ENCODE measurements at places on chromosomes 5 and 9.

- no peak for DNase-seq
Measured at GRCh38 chr9:105662184-105663104, at the start of gene TAL2. TSS of gene TAL2 (plus strand) at chr9:105662457. CDS start at chr9:105662497, 40 bp downstream.

DNA sequence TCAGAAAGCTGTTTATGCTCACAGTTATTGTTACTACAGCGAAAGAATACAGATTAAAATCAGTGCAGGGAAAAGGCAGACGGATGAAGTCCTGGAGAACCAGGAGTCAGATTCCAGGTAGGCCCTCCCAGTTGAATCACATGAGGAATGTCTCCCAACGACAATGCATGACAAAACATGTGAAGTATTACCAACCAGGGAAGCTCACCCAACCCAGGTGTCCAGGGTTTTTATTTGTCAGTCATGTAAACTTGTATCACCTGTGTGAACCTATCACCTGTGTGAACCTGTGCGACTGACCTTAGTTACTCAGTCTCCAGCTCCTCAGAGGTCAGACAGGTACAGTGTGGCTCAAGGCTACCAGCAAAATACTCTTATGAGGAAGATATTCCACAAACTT lies 63.9 kb downstream of the KIAA1958 start:
- DNase-seq = no peak

DNA sequence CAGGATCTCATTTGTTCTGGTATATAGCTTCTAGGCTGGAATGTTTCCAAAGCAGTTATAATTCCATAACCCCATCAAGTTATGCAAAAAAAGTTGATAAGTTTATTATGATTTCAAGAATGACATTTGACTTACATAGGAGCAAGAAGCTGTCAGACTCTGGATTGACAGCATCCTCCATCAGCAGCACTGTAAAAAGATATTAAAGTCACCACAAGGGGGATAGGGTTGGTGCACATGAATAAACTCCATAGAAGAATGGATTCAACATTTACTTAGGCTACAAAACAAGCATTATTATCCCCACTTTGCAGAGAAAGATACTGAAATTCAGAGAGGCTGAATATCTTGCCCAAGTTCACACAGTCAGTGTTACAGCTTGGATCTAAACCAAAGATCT lies 208.9 kb upstream of the SLC30A5 start:
- peak; percentile 69 for DNase-seq

- DNase-seq = no peak
Measured at GRCh38 chr9:30020161-30020560, 2364.3 kb upstream of the ACO1 start.

GRCh38 chr5:177964471-177964870 lies 31.6 kb downstream of the PROP1 start:
- DNase-seq = no peak

- peak; percentile 69 for DNase-seq
Measured at GRCh38 chr5:168404365-168404764, 81.9 kb upstream of the RARS1 start.

DNA sequence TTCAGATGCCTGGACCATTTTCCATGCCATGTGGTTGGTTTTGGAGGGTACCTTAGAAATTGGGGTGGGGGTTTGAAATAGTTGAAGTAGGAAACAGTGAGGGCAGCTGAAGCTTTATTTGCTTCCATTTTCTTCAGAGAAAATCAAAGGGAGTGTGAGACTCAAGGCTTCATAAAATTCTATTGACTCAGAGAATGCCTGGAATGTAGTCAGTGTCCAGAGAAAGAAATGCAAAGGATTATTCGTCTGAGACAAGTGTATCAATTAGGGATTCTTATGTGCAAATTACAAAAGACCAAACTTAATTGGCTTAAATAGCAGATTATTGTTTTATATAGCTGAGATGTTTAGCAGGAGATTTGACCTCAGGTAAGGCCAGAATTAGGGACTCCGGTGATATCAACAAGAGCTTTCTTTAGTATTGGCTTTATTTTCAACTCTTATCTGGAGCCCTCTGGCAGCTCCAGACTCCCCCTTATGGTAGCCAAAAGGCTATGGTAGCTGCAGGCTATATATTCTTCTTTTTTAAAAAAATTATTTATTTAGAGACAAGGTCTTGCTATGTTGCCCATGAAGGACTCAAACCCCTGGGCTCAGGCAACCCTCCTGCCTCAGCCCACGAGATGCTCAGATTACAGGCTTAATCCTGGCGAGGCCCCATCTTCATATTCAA lies 38.9 kb downstream of the PTTG1 start:
- no peak for DNase-seq

DNA sequence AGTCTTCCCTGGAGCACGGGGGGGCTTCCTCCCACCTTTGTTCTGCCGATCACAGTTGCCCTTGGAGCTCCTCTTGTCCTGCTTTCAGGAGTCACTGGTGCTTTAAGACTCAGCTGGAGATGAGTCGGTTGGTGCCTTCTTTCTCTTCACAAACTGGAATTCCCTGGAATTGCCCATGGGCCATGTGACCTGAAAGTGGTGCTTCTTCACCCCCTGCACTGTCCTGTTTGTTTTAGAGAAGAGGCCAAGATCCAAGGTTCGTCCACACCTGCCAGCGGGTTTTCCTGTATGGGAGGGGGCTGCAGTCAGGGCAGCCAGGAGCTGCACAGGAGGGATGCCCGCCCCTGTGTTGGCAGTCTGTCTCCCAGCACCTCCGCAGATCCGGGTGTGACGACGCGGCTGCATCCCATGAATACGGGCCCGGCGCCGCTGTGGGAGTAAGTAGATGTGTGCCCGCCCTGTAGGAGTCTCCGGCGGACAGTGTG lies 9.5 kb upstream of the MRPS2 start:
- DNase-seq = no peak

GRCh38 chr5:11252075-11252474 lies 491.0 kb upstream of the DAP start:
- no peak for DNase-seq

DNA sequence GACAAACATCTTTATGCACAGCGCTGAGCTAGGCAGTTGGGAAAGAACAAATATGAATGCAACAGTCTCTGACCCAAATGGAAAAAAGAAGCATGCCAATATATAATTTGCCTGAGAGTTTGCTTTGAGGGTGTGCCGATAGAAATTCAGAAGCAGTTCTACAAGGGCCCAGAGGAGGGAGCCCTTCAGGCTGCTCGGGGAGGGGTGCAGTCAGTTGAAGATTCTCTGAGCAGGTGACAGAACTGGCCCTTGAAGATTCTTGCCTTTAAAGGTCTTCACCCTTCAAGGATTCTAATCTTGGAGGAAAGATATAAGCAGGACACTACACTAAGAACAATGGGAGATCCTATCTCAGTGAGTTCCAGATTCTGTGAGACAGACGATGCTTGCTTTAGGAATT lies 3.7 kb upstream of the PAPPA start:
- DNase-seq = peak; percentile 24

- DNase-seq = no peak
Measured at GRCh38 chr9:11103525-11103924, 490.7 kb upstream of the PTPRD start.

- no peak for DNase-seq
Measured at GRCh38 chr5:34930870-34931269, 1.5 kb downstream of the DNAJC21 start.

GRCh38 chr9:134434894-134435506 lies 108.7 kb downstream of the RXRA start:
- peak; percentile 97 for DNase-seq

DNA sequence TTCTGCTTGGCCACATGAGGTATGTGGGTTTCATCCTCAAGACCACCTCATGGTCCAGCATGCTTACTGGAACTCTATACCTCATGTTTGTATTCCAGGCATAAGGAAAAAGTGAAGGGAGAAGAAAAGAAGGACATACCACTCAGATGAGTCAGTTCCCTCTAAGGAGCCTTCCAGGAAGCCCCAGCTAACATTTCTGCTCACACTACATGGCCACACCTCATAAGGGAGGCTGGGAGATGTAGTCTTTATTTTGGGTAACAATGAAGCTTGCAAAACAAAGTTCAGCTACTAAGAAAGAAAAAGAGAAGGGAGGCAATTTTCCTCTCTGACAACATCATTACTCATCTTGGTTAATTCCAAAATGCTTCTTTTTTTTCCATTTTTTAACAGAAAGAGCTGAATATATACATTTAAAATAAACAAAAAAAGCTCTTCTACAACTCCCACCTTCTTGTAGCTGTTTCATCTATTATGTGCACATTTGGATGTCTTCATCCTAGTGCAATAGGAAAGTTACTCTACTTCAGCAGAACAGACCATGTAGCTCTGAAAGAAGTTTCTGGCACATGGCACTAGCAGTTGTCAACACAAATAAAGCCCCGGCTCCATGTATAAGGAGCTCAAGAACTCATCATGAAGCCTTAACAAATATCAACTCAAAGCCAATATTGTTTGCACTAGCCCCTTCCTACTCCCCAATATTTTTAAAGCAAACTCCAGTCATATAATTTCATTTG lies 123.6 kb upstream of the CCDC112 start:
- DNase-seq = no peak

DNA sequence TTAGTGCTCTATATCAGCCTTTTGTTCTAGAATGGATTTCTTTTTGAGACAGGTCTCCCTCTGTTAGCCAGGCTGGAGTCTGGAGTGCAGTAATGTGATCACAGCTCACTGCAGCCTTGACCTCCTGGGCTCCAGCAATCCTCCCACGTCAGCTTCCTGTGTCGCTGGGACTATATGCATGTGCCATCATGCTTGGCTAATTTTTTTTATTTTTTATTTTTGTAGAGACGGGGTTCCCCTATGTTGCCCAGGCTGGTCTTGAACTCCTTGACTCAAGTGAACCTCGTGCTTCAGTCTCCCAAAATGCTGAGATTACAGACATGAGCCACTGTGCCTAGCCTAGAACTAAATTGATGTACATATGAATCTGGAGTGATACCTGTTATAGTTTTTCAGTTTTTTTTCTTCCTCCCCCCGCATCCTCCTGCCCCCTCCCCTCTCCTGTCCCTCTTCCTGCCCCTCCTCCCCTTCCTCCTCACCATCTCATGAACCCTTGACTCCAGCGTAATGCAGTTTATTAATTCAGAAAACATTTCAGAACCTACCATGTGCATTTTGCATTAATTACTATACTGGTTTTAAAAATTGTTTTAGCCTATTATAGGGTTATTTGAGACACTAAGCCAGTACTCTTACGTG lies 37.4 kb upstream of the TNFAIP8 start:
- DNase-seq = no peak

GRCh38 chr9:27261517-27262211 lies 35.3 kb downstream of the EQTN start:
- no peak for DNase-seq

DNA sequence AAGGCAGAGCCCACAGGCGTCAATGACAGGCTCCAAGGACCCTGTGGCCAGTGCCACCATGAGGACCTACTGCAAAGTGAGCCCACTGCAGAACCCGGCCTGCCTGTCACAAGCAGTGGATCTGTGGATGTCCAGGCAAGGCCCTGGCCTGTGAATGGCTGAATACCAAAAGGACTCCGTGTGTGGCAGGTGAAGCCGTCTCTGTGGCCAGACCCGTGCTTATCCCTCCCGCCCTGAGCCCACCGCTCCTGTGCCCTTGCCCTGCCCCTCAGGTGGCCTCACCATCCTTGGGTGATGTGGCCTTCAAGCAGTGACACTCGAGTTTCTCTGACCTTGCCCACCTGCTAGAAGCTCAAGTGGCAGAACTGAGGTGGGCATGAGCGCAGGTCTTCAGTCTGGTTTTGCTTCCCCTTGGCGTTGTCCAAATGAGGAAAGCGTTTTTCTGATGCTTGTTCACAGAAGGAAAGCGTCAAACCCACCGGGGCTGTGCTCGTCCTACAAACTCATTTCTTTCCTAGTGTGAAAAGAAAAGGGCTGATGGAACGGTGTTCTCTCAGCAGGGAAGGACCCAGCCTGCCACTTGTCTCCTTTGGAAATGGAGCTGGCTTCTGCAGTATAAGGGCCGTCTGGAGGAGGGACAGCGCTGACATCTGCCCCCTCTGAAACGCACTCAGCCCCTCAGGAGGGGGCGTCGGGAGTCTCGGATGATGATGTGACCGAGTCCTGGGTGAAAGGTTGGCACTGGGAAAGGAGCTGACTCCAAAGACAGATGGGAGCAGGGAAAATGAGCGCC lies 377.7 kb upstream of the IRX4 start:
- no peak for DNase-seq

GRCh38 chr5:58439094-58439644 lies 20.7 kb downstream of the PLK2 start:
- DNase-seq = no peak

DNA sequence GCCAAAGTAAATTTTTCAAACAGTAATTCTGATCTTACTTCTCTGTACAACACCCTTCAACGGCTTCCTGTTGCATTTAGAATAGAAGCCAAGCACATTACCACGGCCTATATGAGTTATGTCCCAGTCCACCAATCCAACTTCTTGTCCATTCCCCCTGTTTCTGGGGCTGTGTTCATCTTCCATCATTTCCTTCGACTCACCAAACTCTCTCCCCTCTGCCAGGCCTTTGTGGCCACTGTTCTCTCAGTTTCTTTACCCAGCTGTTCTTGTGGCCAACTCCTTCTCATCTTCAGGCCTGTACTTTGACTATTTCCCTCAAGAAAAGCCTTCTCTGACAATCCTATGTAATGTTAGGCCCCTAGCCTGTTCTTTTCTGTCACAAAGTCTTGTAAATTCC lies 259.4 kb upstream of the EFNA5 start:
- DNase-seq = no peak

GRCh38 chr9:100228352-100228869 lies 124.3 kb downstream of the TEX10 start:
- DNase-seq = no peak

- DNase-seq = no peak
Measured at GRCh38 chr5:133396814-133397213, 215.5 kb downstream of the FSTL4 start.

Data from pons (tissue), 1 donor.